ENCODE measurements at places on chromosomes 1 and 21.

- no peak for DNase-seq
Measured at GRCh38 chr1:93723733-93724270, 42.2 kb upstream of the BCAR3 start.

GRCh38 chr1:118077331-118078045 lies 107.5 kb downstream of the SPAG17 start:
- no peak for DNase-seq

- DNase-seq: no peak
Measured at GRCh38 chr1:14332158-14332557, 266.3 kb upstream of the KAZN start.

- no peak for DNase-seq
Measured at GRCh38 chr21:45324489-45325205, 37.0 kb upstream of the POFUT2 start.

GRCh38 chr1:186566140-186566855 lies 105.4 kb upstream of the PDC start:
- no peak for DNase-seq

DNA sequence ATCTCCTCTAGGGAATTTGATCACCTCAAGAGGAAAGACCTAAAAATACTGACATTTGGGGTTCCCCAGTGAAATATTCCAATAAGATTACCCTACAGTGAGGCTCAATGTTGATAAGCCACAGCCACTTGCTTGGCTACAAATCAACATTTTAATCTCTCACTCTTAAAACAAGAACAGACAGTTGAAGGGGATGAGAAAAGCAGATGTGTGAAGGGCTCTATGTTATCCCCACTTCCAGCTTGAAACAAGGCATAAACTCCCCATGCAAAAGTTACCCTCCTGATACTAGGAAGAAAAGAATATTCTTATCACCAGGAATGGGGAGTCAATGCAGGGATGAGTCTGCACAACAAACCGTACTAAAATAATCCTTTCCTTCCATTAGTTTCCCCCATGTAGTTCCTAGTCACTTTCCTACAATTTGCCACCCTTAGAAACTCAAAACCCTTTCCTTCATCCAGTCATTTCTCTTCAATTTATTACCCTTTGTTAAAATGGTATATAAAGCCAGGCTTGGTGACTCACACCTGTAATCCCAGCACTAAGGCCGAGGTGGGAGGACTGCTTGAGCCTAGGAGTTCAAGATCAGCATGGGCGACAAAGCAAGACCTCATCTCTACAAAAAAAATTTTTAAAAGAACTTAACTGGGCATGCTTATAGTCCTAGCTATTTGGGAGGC lies 29.5 kb downstream of the LPGAT1 start:
- DNase-seq: no peak

DNA sequence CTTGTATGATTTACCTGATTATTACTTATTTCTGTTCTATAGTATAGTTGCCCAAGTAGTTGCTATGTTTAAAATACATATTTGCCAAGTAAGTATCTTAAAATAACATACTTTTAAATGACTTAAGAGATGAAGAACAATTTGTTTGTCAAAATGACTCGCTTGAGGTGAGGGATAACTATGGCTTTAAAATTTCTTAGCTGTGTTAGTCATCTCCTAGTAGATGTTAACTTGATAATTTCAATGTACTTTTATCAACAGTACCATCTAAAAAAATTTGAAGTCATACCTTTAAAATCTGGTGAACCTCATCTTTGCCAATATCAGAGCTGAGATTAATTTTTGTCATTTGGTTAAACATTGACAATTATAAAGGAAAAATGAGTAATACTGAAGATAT lies 37.7 kb downstream of the ODR4 start:
- DNase-seq: no peak

GRCh38 chr1:193931356-193931755 lies 744.9 kb upstream of the B3GALT2 start:
- no peak for DNase-seq

- DNase-seq: no peak
Measured at GRCh38 chr21:27653481-27653880, 686.6 kb upstream of the ADAMTS5 start.

DNA sequence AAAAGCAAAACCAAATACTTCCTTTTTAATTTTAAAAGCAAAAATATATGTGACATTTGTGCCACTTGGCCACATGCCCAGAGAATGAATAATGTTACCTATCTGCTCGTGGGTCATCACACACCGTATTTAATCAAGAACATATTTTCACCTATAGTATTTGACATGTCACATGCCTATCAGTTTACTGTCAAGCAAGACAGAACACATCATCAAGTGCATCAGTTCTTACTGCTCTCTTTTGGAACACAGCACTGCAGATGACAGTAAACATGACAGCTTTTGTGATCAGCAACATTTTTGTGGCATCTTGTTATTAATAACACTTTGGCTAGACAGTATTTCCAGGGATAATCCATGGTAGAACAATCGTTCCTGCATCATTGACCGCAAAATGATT lies 134.4 kb downstream of the LRRC7 start:
- no peak for DNase-seq

DNA sequence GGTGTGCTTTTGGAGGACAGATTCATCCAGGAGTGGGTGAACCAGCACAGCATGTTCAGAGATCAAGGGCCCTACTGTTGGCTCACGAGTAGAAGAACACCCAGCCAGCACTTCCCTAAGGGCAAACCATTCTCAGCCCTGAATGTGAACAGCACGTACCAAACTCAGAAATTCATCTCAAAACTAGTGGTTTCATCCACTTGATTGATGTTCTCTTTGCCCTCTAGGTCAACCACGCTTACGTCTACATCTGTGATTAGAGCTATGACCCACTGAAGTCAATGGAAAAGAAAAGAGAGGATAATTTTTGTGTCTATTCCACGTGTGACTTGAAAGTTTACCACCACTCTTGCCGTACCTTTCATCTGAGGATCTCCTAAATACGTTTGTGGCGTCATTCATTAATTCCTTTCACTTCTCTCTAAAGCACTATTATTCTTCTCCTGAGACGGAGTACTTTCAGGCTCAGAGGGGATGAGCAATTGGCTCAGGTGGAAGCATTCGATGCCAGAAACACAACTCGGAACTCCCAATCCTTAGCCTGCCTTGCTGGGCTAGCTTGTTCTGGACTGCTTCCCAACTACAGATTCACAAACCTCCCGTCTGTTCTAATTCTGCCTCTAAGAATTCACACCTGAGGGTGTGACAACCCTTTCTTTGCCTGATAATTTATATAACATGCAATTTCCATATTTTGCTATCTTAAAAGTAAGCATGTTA lies 57.3 kb upstream of the HIVEP3 start:
- DNase-seq: no peak

DNA sequence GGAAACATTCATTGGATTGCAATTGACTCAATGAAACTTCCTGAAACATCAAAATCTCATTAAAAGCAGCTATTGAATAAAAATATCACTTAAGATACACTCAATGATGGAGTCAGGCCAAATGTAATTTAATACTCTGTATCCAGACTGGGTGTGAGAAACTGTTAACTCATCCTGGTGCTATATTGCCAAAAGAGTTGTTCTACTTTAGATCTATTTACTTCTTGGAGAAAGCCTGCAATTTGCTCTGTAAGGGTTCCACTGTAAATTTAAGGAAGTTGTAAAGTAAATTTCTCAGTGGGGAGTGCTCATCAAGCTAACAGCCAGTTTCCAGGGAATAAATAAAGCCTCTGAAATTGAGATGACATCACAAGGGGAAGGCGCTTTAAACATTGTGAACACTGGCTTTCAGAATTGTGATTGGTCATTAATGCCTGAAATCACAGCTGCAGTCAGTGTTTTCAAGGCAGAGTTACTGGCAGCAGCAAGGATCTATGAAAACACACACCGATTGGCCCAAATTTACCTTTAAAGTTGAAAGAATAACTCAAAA lies 91.4 kb downstream of the OLFM3 start:
- DNase-seq: no peak

DNA sequence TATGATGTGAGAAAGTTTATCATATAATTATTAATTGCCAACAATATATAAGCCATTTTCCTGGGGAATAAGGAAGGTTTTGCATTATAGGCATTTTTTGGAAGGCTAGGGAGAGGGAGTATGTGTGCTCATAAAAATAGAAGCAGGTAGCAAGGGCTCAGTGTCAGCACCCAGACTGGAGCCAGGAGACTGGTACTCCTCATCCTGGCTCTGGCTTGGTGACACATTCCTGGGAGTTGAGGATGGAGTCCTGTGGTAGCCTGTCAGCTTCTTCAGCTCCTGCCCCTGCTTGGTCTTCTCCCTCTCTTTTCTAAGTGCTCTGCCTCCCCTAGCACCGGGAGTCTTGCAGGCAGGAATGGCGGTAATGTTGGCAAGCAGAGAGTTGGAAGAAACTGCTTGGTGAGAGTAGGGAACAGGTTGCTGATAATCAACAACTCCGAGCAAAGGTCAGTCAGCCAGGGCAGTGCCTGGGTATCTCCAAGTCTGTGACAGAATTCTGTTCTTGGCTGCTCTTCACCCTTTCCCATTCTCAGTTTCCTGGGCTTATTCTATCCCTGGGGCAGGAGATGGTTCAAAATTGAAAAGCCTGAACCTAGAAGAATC lies 23.0 kb downstream of the GIPC2 start:
- DNase-seq: no peak

DNA sequence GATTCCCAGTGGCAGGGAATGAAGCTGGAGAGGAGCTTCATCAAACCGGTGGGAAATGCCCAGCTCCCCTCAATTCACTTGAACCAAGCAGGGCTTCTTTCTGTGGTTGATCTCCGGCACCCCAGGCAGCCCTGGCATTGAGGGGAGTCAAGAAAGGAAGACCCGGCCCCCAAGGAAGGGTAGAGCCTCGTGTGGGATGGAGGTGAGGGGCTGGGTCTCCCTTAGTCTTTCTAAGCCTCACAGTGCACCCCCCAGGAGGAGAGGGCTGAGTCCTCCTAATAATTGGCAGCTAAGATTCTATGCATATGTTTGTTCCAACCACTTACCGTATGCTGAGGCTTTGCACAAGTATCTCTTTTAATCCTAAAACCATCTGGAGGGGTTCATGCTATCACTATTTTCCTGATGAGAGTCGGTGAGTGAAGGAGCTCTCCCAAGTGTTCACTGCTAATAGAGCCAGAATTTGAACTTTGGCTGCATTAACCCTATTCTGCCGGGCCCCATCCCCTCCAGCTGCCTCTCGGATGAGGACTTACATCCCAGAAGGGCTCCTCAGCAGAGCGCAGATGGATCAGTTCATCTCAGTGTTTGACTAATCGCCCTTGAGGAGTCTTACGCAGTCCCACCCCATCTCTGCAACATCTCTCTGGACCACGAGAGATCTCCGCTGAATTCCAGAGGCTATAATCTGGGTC lies 33.1 kb upstream of the TMEM51 start:
- DNase-seq: no peak

DNA sequence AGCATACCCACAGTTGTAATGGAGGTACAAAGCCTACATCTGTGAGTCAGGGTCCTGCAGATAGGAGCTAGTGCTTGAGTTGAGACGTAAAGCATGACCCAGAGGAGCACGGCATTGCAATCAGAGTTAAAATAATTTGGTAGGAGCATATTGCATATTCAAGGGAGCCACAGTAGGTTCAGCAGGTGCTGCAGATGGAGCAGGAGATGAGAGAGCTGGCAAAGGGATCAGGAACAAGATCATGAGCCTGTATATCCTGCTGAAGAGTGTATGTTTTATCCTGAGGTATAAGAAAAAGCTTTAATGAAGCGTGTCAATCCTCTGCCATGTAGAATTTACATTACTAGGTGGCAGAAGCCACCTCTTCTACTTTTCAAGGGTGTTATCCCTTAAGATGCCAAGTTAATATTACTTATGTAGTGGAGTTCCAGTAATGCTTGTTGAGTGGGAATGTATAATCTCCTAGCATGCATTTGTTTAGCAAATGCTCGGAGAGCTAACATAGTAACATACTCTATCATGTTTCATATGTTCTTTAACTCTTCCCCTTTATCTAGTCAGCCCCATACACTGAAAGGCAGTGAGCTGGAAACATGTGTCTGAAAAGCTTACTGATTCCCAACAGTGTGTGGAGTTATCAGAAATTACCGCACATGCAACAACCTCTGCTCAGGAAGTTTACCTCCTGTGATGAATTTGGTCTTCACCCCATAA lies 300.3 kb downstream of the GRIK1 start:
- DNase-seq: no peak

DNA sequence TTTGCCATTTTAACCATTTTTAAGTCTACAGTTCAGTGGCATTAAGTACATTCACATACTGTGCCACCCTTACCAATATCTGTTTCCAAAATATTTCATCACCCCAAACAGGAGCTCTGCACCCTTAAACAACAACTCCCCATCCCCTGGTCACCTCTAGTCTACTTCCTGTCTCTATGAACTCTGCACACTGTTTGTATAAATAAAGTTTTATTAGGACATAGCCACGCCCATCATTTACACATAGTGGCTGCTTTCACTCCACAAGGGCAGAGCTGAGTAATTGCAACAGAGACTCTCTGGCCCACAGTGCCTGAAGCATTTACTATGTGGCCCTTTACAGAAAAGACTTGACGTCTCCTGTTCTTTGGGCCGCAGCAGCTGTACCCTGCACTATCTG lies 30.1 kb downstream of the KCNAB2 start:
- DNase-seq: no peak

- no peak for DNase-seq
Measured at GRCh38 chr1:176222196-176222595, 15.1 kb upstream of the COP1 start.
